ENCODE measurements at places on chromosomes 4 and X. TPM values are rescaled to one million over a fixed set of nuclear protein-coding genes. Genes with fewer than 3 reads are reported as not detected.

The RBMX gene
- total RNA-seq, result 239 TPM

The ACOX3 gene
- 10.2 TPM for total RNA-seq

The CCDC160 gene
- not detected for total RNA-seq

The MAGEA9B gene
- not detected for total RNA-seq

Measured in A549 treated with dexamethasone at 1 μM for 4 hours (cell line).